Upper lobe of right lung (tissue), 1 donor: ENCODE measurements at places on chromosomes 4 and X. TPM values are rescaled to one million over a fixed set of nuclear protein-coding genes. Genes with fewer than 3 reads are reported as not detected.

PGRMC1 gene
- total RNA-seq = 74.9 TPM

ATXN3L gene
- not detected for total RNA-seq

MAGEB2 gene
- not detected for total RNA-seq

IL2RG gene
- 20.8 TPM for total RNA-seq

BANK1 gene
- total RNA-seq = 12.6 TPM

FIP1L1 gene
- total RNA-seq = 39.0 TPM

HTR2C gene
- not detected for total RNA-seq

ART3 gene
- not detected for total RNA-seq

DNA sequence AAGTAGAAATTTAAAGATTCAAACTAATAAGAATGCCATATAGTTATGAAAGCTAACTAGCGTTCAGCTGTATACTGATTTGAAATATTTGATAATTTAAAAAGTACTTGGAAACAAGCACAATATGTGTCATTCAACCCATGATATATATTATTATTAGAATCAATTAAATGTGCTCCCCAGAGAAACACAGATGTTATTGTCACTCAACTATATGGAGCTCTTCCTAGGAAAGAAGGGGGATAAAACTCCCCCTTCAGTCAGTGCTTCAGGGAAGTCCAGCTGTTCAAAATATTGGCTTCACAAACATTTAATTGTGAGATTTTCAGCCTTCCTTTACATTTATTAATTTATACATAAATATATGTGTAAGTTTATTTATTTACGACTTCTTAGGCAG lies 135.9 kb downstream of the SLC4A4 start:
- no peak for DNase-seq

DNA sequence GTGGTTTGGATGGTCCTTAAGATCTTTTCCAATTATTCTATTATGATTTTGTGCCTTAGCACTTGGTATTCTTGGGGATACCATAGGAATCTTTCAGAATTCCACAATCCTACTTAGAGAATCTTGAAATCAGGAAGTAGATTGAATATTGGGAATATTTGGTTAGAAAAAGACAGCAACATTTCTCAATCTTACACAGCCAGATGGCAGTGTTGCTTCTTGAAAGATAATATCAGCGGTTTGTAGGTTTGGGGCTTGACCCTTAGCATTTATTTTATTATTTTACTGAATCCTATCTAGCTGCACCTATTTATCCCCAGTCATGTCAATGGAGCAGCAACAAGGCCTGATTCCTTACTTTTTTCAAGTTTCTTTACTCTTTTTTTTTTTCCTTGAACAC lies 28.6 kb downstream of the MAGEB1 start:
- DNase-seq = no peak

DNA sequence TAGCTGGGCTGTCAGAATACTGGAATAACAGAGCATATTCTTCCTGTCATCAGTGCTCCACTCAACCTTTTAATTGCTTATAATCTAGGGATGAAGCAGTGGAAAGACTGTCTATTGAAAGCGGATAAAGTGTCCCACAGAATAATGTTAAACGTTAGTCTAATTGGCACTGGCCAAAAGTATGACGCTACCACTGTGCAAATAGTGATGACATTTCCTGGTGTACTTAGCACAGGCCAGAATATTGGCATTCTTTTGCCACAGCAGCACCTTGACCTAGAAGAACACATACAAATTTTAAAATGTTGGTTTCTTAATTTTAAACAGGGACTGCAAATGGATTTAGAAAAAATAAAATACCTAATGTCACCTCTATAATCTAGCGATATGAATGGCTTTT lies 635.2 kb upstream of the SPANXN1 start:
- DNase-seq = no peak

DNA sequence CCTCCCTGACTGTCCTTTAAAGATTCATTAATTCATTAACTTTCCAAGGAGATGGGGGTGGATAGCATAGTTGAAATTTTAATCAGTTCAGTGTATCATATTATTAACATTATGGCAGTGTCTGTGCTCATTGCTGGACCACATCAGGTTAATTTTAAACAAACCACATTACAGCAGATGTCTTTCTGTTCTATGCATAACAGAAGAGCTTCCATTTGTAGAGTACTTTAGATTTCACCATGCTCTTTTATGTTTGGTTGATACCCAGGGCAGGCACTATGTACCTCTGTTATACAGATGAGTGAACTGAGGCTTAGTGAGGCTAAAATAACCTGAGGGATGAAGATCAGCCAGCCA lies 41.1 kb downstream of the AFF2 start:
- DNase-seq = no peak

DNA sequence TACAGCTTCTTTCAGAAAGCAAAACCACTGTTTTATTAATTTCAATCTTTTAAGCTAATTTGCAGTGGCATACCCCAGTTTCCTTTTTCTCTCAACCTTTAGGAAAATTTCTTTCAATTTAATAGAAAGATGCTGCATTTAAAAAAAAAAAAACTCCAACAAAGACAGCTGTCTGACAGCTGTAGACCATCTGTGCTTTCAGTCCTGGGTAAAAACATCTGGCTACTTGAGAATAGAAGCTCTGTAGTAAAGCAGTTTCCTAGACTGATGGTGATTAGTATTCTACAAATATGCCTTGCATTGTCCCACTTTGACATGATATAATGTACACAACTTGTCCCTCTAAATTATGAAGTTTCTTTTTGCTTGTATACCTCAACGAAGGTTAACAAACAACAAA lies 197.8 kb downstream of the EDA start:
- DNase-seq = no peak

GRCh38 chrX:70166601-70167590 lies 10.4 kb upstream of the DGAT2L6 start:
- DNase-seq = no peak

- DNase-seq = peak; percentile 84
These were observed at the start of gene EVC2 for GRCh38 chr4:5708449-5709206. Gene EVC2 (minus strand): TSS chr4:5708559. CDS start chr4:5708513, 46 bp downstream.

GRCh38 chr4:100008048-100008447 lies 58.0 kb upstream of the H2AZ1 start:
- DNase-seq = no peak

DNA sequence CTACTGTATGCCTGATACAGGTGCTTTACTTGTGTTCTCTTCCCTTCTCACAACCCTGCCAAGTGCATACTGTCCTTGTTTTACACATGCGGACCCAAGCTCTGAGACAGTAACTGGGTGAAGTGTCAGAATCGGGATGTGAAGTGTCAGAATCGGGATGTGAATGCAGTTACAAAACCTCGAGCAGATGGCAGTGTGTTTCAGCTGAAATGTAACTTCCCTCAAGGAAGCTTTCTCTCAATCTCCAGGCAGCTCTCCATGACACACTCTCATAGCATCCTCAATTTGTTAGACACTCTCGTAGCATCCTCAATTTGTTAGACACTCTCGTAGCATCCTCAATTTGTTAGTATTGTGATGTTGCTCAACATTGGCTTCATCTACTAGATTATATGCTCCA lies 1.1 kb upstream of the HPSE start:
- no peak for DNase-seq

- no peak for DNase-seq
These were observed 260.6 kb upstream of the BOD1L1 start for GRCh38 chr4:13888112-13888511.

DNA sequence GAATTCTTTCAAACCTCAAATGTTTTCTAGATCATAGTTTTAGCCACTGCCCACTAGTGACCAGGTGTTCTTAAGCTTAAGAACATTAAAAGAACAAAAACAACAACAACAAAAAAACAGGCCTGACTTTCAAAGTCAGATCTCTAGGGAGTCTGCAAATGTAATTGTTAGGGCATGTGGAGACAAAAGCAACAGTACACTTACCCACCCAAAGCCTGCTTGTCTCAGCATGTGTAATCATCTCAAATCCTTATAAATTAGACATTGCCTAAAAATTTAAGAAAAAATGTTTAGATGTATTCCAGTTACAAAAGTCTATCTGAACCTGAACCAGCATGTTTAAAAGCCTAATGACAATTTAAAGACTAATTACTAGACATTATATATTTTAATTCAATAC lies 79.9 kb downstream of the SLC7A11 start:
- DNase-seq = no peak

- DNase-seq = no peak
These were observed 1.4 kb downstream of the FGF2 start for GRCh38 chr4:122827879-122828601.

- DNase-seq = no peak
These were observed 28.4 kb downstream of the DDX60L start for GRCh38 chr4:168451744-168452390.

- DNase-seq = no peak
These were observed 22.1 kb downstream of the LIMCH1 start for GRCh38 chr4:41559940-41560516.

DNA sequence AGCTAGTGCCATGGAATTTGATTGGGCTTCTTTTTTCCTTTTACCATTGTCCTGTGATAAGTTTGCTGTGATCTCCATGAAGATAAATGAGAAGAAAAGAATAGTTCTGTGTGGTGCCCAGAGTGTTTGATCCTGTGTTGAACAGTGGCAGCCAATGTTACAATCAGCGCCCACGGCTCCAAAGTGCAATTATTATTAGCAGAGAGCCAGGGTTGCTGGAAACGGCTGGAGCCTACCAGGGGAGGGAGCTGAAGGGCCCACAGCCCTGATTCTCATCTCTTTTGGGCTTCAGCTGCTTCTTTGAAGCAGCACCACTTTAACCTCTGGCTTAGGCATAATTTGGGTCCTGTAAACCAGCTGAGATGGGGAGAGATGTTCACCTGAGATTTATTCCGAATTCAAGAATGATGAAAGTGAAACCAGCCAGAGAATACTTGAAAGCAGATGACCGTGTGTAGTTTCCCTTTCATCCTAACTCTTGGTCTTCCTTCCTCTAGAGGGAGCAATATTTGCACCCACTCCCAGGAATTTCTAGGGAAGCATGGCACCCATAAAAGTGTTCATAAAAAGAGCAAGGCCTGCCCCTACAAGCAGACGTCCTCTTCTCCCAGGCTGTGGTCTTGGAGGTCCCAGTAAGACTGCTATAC lies 298.3 kb downstream of the EVC2 start:
- DNase-seq = no peak
